ENCODE measurements at places on chromosomes 3 and 15.

DNA sequence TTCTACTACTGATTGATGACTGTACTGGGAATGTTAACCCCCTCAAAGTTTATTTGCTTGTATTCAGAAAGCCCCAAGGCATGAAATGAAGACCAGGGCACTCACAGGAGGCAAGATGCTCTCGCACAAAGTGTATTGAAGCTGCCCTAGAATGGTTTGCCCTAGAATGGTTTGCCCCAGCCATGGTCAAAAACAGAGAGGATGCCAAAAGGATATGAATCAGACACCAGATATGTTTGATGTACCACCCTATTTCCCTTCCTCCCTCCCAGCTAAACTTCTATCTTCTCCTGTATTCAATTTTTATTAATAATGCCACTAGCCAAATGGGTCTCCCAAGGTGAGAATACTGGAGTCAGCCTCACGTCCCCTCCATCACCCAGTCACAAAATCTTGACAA, 101.3 kb downstream of the TMCO5A start:
- DNase-seq, result no peak

GRCh38 chr15:92122259-92122658, 268.8 kb downstream of the SLCO3A1 start:
- DNase-seq, result no peak

- DNase-seq, result no peak
Observed at GRCh38 chr15:50500352-50500751, 46.1 kb downstream of the USP50 start.

GRCh38 chr3:39103791-39104552, 3.5 kb downstream of the GORASP1 start:
- no peak for DNase-seq

DNA sequence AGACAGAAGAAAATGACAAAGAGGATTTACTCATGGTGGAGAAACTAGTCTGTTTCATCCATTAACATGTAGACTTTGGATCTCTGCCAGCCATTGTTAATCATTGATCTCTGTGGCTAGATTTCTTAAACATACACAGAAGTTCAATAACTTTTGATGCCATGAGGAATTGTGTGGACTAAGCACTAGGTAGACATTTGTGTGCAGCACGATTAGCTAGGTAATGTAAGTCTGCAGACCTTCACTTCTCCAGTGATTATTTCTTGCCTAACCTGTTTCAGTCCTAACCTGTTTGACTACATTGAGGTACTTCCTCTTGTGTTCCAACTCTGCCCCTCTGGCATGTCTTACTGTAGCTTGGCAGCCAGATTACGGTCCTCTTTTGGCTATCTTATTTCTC, 928.5 kb upstream of the ROBO1 start:
- no peak for DNase-seq

DNA sequence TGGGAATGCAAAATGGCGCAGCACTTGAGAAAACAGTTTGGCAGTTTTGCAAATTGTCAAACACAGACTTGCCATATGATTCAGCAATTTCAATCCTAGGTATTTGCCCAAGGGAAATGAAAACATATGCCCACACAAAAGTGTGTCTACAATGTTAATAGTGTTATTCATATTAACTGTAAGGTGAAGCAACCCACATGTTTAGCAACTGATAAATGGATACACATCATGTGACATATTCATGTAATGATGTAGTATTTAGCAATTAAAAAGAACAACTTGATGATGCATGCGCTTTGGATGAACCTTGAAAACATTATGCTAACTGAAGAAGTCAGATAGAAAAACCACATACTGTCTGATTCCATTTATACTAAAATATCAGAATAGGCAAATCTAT, 539.0 kb upstream of the PPP2R3A start:
- DNase-seq, result no peak

DNA sequence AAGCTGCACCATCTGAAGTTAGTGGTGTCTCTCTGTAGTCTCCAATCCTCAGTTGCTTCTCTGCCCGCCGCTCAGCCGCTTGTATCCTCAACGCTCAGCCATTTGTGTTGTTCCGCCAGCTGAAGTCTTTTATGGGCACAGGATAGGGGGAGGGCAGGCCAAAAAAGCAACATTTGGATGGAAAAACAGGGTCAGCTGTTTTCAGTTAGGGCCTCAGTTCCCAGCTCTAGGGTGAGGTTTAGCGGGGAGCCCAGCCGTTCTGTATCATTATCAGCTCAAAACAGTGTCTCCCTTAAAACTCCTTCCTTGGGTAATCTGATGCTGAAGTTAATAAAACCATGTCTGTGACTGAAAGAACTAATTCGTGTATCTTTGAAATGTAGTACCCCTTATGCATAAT, 329.5 kb upstream of the AZI2 start:
- DNase-seq, result no peak

GRCh38 chr3:163671201-163671600, 1407.1 kb downstream of the SI start:
- DNase-seq, result no peak
